Activated CD4-positive, alpha-beta T cell treated with anti-CD3 and anti-CD28 coated beads for 36 hours (primary cell): ENCODE measurements at places on chromosomes 1 and 21. TPM values are rescaled to one million over a fixed set of nuclear protein-coding genes. Genes with fewer than 3 reads are reported as not detected.

Gene BCAS2
- total RNA-seq: 54.8 TPM

GRCh38 chr1:238129677-238130076 lies 239.0 kb upstream of the ZP4 start:
- no peak for DNase-seq
- H3K27ac ChIP-seq: no peak overlapping the region

- peaks cover 1% of the 10 kb centered on the region for H3K27me3 ChIP-seq
- no peak for DNase-seq
- no peak overlapping the region for H3K4me3 ChIP-seq
- no peaks in the 10 kb centered on the region for H3K4me1 ChIP-seq
These were observed 91.9 kb downstream of the NFIA start for GRCh38 chr1:61174060-61174795.

Gene GSTM5
- total RNA-seq: 0.54 TPM

Gene SPRTN
- total RNA-seq: 7.8 TPM

DNA sequence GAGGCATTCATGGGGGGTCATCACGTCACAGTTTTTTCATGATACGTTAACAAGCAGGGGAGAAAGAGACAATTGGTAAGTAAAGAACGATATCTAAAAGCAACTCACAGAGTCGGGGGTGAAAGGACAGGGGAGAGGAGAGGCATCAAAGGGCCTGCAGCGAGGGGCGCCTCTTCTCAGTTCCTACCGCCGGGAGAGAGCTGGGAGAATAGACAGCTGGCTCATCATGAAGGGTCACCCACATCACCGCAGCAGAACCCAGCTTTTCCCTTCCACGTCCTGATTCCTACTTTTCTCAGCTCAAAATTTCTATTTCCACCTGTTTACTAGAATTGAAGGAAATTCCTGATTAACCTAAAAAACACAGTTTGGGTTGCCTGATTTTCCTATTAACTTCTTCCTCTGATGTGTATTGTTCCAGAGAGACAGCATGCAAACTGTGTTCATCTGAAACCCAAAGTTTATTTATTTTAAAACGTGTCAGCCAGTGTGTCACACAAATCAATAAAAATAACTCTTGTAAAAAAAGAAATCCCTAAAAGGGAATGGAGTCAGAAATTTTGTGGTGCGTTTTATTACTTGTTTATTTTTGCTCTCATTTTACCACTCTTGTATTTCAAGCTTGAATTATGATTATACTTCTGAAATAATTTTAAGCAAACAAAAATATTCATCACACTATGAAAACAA lies 75.4 kb downstream of the SLC25A24 start:
- DNase-seq: no peak
- H3K4me3 ChIP-seq: no peak overlapping the region
- H3K27me3 ChIP-seq: peaks cover 4% of the 10 kb centered on the region

DNA sequence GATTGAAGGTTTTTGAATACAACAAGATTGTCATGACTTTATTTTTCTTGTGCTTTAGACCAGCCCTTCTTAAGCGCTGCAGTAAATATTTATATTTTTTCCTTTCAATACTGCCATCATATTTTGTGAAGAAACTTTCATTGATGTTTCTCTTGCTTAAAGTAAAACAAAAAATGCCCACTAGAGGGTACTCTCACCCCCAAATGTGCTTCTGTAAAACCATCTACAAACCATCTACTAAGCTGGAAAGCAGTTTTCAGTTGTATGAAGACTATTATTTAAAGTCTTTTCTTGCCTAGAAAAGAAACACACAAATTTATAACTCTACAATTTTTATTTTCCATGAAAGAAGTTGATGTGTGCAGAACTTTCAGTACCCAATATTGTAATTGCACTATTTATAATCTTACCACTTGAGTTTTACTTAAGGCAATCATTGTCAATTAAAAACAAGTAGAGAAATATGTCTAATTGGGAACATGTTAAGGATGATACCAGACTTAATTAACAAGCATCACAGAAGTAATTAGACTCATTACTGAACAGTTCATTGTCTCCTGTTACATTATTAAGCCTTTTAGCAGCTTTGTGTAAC lies 10.7 kb downstream of the LEPR start:
- no peak for DNase-seq
- H3K4me1 ChIP-seq: peaks cover 10% of the 10 kb centered on the region
- no peaks in the 10 kb centered on the region for H3K27me3 ChIP-seq
- H3K36me3 ChIP-seq: peaks cover 13% of the 10 kb centered on the region
- no peak overlapping the region for H3K27ac ChIP-seq

DNA sequence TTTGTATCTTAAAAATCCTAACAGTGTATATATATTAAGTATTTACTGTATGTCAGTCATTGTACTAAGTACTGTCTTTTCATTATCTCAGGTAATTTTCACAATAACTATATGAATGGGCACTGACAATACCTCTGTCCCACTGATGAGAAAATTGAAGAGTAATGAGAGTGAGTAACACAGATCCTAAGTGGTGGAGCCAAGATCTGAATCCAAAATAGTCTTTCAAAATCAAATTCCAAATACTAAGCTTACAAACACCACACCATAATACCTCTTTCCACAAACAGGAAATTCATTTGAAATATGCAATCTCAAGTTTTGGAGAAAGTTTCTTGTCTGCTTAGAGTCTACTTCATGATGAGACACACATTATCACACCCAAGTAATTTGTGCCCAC lies 105.9 kb upstream of the EDEM3 start:
- H3K36me3 ChIP-seq: peaks cover 4% of the 10 kb centered on the region
- no peaks in the 10 kb centered on the region for H3K27me3 ChIP-seq
- peaks cover 5% of the 10 kb centered on the region for H3K4me1 ChIP-seq

GRCh38 chr1:71490432-71490831 lies 409.6 kb upstream of the ZRANB2 start:
- DNase-seq: no peak
- H3K4me3 ChIP-seq: no peak overlapping the region
- no peaks in the 10 kb centered on the region for H3K4me1 ChIP-seq
- H3K27me3 ChIP-seq: no peaks in the 10 kb centered on the region

- no peak overlapping the region for H3K4me3 ChIP-seq
- no peaks in the 10 kb centered on the region for H3K36me3 ChIP-seq
- H3K27ac ChIP-seq: no peak overlapping the region
- no peak for DNase-seq
- no peaks in the 10 kb centered on the region for H3K27me3 ChIP-seq
- no peaks in the 10 kb centered on the region for H3K4me1 ChIP-seq
These were observed 588.5 kb downstream of the AGBL4 start for GRCh38 chr1:49435291-49435690.

- peaks cover 13% of the 10 kb centered on the region for H3K36me3 ChIP-seq
- peak overlapping the region; percentile 99 for H3K27ac ChIP-seq
- no peak for DNase-seq
- no peaks in the 10 kb centered on the region for H3K27me3 ChIP-seq
- peaks cover 76% of the 10 kb centered on the region for H3K4me1 ChIP-seq
- peak overlapping the region; percentile 77 for H3K4me3 ChIP-seq
These were observed 27.6 kb upstream of the PTPRC start for GRCh38 chr1:198611219-198611618.

Gene HCRTR1
- total RNA-seq: not detected

Gene FTCD
- total RNA-seq: 0.23 TPM

DNA sequence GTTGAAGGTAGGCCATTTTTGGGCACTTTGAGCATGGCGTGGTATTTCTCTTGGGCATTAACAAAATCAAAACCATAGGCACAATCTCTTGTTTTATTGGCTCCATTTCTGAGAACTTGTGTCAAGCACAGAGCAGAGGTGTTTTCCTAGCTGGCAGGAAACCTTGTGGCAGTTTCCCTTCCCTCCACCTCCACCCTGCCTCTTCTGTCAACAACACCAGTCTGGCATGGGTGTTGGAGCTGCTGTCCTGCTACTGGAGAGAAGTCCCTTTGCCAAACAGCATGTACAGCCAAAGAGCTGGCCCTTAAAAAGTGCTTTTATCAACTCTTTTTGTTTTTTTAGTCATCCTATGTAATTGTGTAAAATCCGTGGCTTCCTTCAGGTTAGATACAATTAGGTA lies 16.0 kb downstream of the ATP1A1 start:
- peak overlapping the region; percentile 61 for H3K27ac ChIP-seq
- no peak for DNase-seq
- no peaks in the 10 kb centered on the region for H3K27me3 ChIP-seq
- no peak overlapping the region for H3K4me3 ChIP-seq
- H3K36me3 ChIP-seq: peaks cover 80% of the 10 kb centered on the region

DNA sequence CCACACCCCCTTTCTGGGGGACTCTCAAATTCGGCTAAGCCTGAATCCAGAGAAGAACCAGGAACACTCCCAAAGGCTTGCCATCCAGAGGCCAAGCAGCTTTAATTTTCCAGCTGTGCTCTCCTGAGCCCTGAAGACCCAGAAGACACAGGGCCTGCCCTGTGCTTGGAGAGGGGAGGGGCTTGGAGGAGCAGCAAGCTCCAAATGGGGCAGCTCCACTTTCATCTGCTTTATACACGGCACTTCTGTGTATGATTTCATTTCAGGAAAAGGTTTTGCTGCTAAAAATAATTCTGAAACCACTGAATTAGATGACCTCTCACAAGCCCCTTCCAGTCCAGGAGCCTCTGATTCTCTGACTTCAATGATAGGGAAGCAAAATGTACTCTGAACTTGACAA lies 39.2 kb upstream of the CTTNBP2NL start:
- no peak for DNase-seq
- H3K36me3 ChIP-seq: no peaks in the 10 kb centered on the region
- peaks cover 20% of the 10 kb centered on the region for H3K27me3 ChIP-seq
- H3K4me1 ChIP-seq: no peaks in the 10 kb centered on the region
- H3K4me3 ChIP-seq: no peak overlapping the region

GRCh38 chr1:109802136-109802900 lies 38.6 kb upstream of the EPS8L3 start:
- H3K27me3 ChIP-seq: no peaks in the 10 kb centered on the region
- H3K4me3 ChIP-seq: peak overlapping the region; percentile 34
- peak; percentile 63 for DNase-seq
- peaks cover 59% of the 10 kb centered on the region for H3K4me1 ChIP-seq
- H3K36me3 ChIP-seq: no peaks in the 10 kb centered on the region

- peaks cover 3% of the 10 kb centered on the region for H3K27me3 ChIP-seq
- no peaks in the 10 kb centered on the region for H3K4me1 ChIP-seq
- H3K4me3 ChIP-seq: no peak overlapping the region
- DNase-seq: no peak
- no peaks in the 10 kb centered on the region for H3K36me3 ChIP-seq
These were observed 145.5 kb upstream of the NRIP1 start for GRCh38 chr21:15210235-15210678.

GRCh38 chr1:5717031-5717682 lies 275.1 kb downstream of the NPHP4 start:
- no peak overlapping the region for H3K4me3 ChIP-seq
- H3K27ac ChIP-seq: no peak overlapping the region
- H3K27me3 ChIP-seq: peaks cover 7% of the 10 kb centered on the region
- H3K36me3 ChIP-seq: no peaks in the 10 kb centered on the region

DNA sequence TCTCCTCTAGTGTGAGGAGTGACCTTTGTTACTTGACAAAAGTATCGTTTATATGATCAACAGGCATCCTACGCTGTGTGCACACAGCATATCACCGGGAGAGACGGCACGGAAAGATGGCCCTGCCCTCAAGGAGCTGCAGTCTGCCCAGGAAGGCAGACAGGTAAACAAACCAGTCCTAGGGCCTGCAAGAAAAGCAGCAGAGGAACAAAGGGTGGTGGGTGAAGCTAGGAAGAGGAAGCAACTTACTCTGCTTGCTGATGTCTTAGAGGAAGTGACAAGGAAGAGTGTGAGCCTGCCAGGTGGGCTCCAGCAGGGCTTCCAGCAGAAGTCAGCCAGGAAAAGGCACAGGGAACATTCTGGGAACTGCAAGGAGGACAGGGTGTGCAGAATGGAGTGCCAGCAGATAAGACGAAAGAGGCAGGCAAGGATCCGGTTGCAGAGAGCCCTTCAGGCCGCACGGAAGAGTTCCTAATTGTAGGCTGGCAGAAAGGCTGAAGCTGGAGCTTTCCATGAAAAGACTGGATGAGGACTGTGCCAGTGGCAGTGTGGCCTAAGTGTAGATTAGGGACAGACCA lies 106.7 kb downstream of the SLC45A1 start:
- peaks cover 46% of the 10 kb centered on the region for H3K4me1 ChIP-seq
- peak; percentile 69 for DNase-seq
- H3K27ac ChIP-seq: peak overlapping the region; percentile 97
- peaks cover 9% of the 10 kb centered on the region for H3K36me3 ChIP-seq
- no peaks in the 10 kb centered on the region for H3K27me3 ChIP-seq
- peak overlapping the region; percentile 84 for H3K4me3 ChIP-seq

DNA sequence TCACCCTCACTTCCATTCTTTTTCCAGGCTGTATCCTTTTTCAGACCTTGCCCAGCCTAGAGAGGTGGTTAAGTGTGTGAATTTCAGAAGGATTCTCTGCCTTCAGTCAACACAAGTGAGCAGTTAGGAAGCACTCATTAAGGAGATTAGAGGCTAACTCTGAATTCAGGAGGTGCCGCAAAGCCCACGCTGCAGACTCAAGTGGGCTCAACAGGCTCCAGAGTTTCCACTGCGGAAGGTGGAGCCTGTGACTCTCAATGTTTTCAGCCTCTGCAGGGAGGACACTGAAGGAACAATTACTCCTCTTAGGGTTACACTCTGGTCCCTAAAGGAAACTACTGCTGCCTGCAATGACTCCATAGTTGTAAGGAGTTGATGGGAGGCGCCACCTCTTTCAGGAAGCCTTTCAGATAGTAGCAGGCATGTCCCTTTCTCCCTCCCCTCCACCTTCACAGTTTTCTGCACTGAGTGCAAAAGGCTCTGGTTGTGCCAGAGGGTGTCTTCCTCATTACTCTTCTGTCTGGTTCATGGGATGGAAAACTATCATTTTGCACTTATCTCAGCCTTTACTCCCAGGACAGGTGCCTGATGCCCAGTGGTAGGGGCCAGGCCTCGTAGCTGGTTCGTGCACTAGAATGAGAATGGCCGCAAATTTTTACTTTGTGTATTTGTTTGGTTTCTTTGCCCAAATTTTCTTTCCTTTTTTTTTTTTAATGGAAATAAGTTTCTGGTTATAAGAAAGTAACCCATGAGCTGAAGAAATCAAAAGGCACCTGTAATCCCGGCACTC lies 55.2 kb upstream of the SELENON start:
- no peaks in the 10 kb centered on the region for H3K36me3 ChIP-seq
- H3K4me1 ChIP-seq: peaks cover 18% of the 10 kb centered on the region
- no peak overlapping the region for H3K4me3 ChIP-seq
- DNase-seq: no peak
- H3K27ac ChIP-seq: peak overlapping the region; percentile 51
- H3K27me3 ChIP-seq: no peaks in the 10 kb centered on the region

GRCh38 chr1:243550276-243550675 lies 294.4 kb downstream of the SDCCAG8 start:
- H3K4me3 ChIP-seq: no peak overlapping the region
- H3K4me1 ChIP-seq: no peaks in the 10 kb centered on the region
- DNase-seq: no peak
- H3K27me3 ChIP-seq: no peaks in the 10 kb centered on the region
- H3K27ac ChIP-seq: no peak overlapping the region
